ENCODE measurements at places on chromosomes 6 and 20.

GRCh38 chr6:134795691-134796090 is 154.2 kb downstream of the ALDH8A1 start:
- DNase-seq: no peak

DNA sequence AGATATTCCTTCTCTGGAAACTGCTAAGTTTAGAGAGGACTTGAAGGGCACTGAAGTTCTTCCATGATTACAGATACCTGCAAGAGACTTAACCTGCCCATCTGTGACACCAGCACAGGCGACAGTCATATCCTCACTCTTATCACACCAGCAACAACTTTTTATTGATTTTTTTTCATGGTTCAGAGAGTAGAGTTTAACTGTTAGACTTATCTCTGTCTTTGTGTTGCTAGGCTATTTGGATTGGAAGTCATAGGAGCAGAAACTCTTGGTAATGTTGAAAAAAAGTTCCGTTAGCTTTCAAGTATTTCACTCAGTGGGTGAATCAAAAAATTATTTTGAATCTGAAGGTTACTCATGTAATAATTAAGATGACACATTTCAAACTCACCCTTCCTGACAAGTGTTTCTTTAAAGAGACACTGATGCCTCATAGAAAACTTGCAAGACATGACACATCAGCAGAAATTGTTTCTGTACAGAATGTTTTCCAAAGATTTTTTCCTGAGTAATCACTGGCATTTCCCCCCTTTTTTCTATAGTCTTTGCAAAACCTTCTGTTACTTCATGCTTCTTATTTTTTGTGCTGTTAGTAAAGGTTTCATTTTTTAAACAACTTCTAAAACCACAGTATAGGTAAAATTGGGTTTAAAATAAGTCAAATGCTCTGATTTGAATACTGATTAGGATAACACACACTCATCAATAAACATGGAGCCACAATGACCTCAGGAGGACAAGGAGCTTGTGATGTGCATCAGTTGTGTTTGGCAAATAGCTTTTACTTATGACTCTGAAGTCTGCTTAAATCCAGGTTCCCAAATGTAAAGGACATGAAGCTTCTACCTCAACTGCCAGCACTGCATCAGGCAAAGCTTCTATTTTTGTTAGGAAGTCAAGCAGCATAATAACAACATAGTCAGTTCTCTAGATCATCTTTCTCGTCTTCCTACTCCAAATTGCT is 252.9 kb upstream of the MAN1A1 start:
- DNase-seq: no peak

GRCh38 chr20:47665221-47665991 is 119.9 kb downstream of the SULF2 start:
- DNase-seq: peak; percentile 31

DNA sequence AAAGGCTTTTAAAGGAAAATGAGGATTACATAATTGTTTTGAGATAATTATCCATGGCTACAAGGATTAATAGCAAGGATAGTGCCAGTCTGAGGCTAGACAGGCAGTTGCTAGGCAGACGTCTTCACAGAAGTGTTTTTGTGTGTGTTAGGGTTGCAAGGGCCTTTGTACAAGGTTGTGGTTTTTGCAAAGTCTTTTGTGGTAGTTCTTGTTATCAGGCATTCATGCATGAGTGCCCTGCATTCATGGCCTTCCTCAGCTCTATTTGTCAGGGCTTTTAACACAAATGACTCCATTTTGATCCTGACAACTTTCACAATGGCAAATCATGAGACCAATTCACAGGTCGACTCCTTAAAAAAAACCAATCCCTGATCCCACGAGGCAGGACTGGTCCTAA is 68.1 kb upstream of the TXNDC5 start:
- DNase-seq: no peak

- no peak for DNase-seq
Measured at GRCh38 chr6:23927935-23928334, 198.1 kb upstream of the NRSN1 start.

- no peak for DNase-seq
Measured at GRCh38 chr6:159754959-159755914, 6.6 kb upstream of the ACAT2 start.

DNA sequence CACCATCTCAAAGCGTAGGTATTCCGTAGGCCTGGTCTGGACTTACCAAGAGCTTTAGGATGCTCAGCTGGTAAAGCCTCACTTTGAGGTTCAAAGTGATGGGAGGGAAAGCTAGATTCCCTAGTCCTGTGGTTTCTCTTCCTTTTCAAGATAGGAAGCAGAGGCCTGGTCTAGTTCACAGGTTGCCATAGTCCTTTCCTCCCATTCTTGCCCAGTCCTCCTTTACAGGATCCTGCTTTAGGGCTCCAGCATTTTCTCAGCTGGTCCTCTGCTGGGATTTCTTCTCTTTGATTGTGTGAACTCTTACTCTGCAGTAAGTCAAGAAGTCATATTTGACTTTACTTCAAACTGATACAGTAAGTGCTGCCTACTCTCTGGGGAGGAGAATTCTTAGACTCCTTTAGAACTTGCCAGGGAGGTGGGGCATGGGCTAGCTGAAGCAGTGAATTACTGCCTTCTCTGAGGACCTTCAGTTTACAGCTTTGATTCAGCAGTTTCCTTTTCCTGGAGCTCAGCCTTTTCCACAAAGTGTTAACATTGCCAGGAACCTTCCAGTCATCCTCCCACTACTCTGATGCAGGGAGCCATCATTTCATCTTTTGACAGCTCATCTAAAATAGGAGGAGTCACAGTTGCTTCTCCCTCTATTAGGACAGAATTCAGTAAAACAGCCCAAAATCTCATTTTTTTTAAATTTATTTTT is 42.8 kb upstream of the PLCG1 start:
- DNase-seq: no peak

DNA sequence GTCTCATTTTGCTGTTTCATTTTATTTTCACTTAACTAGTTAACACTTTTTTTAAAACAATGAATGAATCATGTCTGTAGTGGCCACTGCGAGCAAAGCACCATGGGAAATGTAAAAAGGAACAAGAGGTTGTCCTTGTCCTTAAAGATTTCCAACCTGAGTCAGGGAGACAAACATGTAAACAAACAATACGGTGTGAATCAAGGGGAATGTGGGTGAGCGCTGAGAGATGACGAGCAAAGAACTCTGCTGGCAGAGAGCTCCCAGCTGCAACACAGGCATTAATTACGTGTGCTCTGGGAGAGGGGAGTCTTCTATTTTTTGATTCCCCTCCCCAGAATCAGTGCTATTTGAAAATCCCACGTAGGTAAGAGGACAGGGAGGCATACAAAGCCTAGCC is 84.3 kb downstream of the ATXN1 start:
- no peak for DNase-seq

DNA sequence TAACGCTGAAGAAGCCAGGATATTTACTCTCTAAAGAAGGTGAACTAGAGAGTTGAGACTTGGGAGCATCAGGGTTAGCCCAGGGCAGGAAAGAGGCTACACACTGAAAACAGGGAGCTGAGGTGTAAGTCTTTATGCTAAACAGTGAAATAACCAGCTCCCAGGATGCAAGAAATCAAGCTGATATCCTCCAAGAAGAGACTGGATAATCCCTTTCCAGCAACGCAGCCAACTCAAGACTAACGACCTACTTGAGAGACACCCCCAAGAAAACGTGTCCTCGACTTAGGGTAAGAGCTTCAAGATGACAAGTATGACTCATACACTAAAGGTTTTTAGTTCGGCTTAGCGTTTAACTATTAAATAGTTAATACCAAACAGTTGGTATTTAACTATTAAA is 202.2 kb downstream of the TASP1 start:
- DNase-seq: no peak

DNA sequence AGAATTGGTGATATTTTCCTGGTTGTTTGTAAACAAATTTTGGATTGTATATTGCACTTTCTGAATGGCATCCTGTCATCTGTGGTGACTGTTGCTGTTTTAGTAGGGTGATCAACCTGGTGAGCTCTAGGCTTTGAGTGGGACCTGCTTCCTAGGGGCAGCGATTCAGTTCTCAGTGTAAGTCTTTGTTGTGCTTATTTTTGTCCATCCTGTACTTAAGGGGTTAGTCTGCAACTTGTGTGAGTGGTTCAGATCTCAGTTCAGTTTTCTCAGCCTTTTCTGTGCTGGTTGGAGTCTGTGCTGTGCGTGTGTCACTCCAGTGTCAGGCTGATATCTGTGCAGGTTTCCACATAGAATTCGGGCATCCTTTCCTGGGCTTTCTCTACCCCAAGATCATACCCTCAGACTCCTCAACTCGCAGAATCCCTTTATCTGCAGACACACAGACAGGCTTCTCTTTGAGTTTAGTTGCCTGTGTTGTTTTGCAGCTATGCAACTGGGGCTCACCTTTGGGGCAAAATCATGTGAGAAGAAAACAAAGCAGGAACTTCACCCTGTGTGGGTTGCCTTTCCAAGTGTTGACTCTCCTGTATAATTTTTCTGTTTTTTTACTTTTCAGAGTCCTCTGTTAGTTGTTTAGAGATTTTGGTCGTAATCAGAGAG is 177.7 kb downstream of the FARS2 start:
- no peak for DNase-seq

DNA sequence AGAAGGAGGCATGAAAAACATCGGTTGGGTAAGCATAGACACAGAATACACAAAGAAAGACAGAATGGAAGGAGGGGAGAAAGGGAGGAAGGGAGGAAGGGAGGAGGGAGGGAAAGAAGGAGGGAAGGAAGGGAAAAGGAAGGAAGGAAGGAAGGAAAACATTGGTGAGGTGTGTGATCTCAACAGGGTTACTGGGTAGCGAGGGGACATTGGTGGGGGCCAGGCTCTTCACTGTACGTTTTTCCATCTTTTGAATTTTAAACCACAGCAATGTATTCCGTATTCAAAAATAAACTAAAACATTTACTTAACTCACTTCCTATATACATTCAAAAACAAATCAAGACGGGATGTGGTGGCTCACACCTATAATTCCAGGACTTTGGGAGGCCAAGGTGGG is 20.7 kb upstream of the BPIFA2 start:
- no peak for DNase-seq

DNA sequence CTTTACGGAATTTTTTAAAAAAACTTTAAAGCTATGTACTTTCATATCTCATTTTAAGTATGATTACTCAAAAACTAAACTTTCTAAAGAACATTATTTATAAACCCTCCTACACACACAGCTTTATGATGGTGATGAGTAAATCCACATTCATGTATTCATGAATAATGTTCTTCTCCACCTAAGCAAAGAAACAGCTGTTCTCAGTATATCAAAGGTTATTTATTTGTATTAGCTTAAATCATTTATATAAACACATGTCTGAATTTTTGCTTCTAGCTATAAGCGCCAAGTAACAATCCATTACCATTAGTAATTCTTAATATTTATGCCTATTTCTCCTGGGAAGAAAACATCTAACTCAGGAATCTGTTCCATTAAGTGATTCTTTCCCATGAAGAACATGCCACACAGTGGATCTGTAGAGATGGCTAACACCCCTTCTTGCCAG is 63.3 kb downstream of the SMLR1 start:
- DNase-seq: no peak

- DNase-seq: no peak
Measured at GRCh38 chr20:57998276-57998675, 230.2 kb downstream of the ANKRD60 start.

GRCh38 chr6:81063891-81064290 is 688.6 kb downstream of the TENT5A start:
- no peak for DNase-seq

DNA sequence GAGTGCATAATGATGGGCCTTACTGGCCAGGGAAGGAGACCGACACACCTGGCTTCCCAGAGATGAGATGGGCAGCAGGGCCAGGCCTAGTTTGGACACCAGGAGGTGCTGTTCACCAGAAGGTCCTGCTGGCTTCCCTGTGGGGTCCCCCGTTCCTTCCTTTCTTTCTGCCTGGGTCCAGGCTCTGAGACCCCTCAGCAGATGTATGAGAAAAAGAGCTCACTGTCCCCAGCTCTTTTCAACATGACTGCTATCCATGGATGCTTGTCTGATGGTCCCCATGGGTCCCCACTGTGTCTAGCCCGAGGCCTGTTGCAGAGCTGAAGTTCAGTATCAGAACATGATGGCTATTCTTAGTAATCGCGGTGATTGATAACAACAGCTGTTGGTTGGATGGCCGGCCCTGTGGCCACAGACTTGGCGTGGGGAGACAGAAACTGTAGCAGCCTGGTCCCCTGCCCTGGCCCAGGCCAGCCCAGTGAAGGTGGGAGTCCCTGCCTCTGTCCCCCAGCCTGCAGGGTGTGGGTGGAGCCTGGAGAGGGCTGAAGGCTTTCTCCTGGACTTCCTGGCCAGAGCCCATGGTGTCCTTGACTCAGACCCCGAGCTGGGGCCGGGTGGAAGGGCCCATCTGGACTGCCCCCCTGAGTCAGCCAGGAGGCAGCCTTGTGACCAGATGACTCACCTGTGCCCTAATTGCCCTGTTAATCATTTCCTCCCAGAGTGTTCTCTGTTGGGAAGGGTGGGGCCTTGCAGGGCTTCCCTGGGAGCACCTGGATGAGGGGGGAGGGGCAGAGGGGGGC is 9.9 kb upstream of the BAK1 start:
- peak; percentile 64 for DNase-seq

DNA sequence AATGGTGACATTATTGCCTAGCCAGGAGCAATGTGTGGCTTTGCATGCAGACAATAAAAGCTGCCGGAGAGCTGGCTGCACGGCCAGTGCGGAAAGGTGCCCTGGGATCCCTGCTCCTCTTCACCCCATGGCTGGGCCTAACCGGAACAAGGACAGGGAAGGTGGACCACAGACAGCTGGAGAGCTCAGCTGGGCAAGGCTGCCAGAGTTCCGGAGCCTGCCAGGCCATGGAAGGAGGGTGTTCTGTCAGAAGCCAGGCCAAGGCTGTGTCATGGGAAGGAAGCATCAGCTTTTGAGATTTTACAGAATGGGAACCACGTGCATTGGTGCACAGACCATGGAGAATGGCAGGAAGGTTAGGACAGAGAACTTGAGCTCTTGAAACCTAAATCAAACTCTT is 25.0 kb downstream of the MAP1LC3A start:
- DNase-seq: no peak

DNA sequence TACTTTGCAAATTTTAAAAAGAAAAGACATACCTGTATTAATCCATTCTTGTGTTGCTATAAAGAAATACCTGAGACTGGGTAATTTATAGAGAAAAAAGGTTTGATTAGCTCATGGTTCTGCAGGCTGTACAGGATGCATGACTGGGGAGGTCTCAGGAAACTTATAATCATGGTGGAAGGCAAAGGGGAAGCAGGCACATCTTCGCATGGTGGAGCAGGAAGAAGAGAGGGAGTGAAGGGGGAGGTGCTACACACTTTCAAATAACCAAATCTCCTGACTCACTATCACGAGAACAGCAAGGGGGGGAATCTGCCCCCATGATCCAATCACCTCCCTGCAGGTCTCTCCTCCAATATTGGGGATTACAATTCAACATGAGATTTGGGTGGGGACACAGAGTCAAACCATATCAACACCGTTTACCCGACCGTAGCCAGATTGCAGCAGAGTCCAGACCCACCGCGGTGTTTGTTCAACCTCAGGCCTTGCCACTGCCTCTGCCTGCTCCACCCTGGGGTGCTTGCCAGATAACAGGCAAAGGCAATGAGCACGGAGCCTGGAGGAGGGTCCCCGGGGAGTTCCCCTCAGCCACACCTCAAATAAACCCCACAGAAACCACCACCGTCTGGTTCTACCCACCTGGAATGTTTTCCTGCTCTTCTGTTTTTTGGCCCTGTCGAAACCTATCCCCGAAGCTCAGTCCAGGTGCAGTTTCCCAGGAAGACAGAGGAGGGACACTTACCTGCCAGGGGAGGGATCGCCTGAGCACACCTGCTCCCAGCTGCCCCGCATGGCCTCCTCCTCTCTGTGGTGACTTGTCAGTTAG is 142.2 kb upstream of the AFDN start:
- DNase-seq: no peak

- no peak for DNase-seq
Measured at GRCh38 chr20:17925141-17925939, 43.3 kb downstream of the SNX5 start.

All from activated T-cell treated with anti-CD3 and anti-CD28 coated beads, Interleukin-2, amount 50 U/mL, for 24 hours (primary cell).